ENCODE measurements at places on chromosomes 5 and 9.

GRCh38 chr5:142512043-142513042, 173.5 kb downstream of the FGF1 start:
- DNase-seq = no peak

- DNase-seq = no peak
Measured at GRCh38 chr5:123398058-123398733, 25.0 kb downstream of the CEP120 start.

GRCh38 chr5:141490271-141490670, 1.4 kb downstream of the PCDHGC5 start:
- no peak for DNase-seq

GRCh38 chr5:83084336-83084735, 7.0 kb downstream of the XRCC4 start:
- DNase-seq = no peak

DNA sequence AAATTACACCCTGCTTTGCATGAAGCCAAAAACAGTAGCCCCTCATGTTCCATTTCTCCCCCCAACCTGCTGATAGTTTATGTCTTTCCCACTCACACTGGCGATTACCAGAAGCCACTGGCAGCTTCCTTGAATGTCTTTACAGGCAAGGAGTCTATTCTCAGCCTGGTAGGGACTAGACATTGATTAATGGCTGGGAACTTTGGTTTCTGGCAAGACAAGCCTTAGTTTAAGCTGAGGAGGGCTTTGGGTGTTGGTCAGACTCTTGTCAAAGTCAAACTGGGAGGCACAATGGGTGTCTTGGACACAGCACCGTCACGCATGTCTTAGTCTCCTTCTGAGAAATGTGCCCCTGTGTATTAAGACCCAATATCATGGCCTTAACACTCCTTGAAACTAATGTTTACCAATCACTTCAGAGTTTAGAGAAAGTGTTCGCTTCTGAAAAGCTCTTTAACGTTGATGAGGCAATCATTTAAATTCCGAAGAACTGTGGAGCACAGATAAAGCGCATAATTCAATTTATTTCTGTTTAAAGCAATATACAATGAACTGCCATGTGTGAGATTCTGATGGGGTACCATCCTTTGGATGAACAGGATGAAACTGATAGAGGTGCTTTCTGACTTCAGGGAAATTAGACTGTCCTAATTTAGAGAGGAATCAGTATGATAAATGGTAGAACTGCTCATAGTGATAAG, 53.9 kb upstream of the CPEB4 start:
- DNase-seq = no peak

DNA sequence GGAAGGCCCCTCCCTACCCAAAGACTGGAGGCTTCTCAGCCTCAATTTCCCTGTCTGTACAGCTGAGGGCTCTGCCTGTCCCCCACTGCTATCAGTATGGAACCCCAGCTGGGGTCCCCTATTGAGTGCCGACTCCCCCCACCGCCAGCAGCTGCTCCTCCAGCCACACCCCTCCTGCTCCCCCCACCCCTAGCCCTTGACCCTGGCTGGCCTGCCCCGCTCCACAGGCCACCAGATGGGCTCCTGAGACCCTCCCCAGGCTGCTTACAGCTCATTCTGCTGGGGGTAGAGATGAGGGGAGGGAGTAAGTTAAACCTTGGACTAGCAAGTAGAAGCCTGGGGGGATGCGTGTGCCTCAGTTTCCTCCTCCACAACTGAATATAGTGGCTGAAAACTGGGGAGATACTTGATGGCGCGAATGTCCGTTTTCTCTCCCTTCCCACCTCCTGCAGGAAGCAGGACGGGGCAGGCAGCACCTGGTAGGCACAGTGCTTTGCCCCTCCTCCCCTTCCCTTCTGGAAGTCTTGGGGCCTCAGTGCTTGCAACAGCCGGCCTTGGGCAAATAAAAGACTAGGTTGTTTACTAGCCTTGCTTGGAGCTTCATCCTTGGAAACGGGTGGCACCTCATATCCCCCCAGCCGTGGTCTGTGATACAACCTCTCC, 19.1 kb downstream of the URM1 start:
- DNase-seq = no peak

DNA sequence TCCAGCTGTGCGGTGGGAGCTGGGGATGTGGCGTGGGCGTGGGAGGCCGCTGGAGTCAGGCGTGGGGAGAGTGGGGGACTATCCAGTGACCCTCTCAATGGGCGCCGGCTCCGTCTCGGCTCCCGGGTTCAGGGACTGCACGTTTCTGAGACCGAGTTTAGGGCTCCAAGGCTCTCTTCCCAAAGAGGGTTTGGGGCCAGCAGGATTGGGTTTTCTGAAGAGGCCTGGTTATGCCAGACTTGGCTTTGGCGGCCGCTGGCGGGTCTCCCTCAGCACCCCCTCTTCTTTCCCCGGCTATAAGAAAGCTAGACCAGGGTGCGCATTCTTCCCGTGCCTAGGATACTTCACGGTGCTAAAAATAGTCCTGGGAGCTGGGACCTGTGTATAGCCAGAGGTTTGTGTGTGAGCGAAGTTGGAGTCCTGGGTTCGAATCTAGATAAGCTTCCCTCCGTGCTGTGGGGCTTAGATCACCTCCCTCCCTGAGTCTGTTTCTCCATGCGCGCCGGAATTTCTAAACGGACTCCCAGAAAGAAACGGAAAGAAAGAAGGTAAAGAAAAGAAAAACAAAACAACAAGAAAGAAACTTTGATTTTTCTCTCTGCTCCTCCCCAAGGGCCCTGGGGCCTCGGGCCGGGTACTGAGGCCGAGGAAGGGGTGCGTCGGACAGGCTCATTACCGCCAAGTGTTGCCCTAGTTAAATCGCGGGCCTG, 5.0 kb downstream of the HAND1 start:
- no peak for DNase-seq

- peak; percentile 41 for DNase-seq
Measured at GRCh38 chr5:1792842-1793266, 6.8 kb downstream of the MRPL36 start.

DNA sequence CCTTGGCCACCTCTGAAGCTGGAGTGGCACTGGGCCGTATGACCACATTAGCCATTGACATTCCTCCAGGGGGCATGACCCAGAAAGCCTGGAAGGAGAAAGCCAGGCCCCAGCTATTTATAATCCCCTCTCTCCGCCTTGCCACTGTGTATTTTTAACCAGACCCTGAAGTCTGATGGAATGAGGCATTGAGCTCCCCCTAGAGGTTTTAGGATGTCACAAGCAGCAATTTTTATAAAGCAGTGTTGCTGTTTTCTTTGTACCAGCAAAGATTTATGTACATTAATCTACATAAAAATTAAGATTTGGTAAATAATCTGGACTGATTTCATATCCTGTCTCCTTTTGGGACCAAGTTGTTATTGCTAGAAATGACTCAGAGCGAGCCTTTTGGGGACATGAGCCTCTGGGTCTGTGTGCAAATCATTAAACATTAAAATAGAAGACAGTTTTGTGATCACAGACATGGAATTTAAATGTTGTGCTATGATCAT, 127.1 kb downstream of the TRIO start:
- DNase-seq = no peak

GRCh38 chr5:120479066-120479465, 15.0 kb downstream of the PRR16 start:
- no peak for DNase-seq

DNA sequence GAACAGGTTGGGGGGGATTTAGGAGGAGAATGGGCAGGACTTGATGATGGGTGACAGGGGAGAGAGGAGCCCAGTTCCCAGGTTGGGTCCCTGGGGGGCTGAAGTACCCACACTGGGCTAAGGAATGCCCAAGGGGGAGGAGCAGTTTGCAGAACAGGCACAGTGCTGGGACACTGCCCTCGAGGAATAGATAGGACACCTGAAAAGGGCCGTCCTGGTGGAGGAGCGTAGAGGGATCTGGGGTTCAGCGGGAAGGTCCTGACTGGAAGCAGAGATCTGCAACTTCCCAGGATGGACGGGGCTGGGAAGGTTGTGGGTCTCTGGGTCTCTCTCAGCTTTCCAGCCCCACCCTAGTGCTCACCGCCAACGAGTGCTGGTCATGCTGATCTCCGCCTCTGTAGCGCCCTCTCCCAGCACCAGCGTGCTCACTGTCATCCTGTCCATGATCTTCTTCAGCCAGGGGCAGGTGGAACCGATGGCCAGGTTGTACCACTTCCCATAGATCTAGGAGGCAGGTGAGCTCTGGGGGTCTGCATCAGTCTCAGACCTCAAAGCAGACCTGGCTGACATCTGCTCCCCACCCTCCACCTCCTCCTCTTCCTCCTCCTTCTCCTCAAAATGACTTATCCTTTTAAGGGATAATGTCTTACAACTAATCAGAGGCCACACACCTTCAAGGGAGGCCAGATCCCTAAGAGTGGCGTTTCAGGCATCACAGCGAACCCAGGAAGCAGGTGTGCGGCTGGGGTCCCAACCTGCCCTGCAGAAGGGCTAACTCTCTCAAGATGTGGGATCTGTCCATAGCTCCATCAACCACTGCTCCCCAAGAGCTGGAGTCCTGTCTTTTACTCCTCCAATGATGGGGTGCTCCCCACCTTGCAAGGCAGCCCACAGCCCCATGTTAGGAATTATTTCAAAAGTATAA, 1.6 kb downstream of the AMBP start:
- no peak for DNase-seq

DNA sequence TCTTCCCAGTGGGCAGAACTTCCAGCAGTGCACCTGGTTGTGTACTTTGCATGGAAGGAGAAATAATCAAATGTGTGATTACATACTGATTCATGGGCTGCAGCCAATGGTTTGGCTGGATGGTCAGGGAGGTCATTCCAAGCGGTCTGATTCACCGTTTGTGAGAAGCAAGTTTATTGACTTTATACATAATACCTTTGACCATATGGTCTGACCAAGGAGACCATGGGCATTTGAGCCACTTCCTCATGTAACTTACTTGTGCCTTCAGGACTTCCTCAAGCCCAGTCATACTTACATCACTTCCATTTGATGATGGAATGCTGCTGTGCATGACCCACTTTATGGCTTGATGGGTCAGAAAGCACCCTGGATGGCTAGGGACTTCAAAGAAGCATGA, 41.1 kb downstream of the DAP start:
- no peak for DNase-seq

DNA sequence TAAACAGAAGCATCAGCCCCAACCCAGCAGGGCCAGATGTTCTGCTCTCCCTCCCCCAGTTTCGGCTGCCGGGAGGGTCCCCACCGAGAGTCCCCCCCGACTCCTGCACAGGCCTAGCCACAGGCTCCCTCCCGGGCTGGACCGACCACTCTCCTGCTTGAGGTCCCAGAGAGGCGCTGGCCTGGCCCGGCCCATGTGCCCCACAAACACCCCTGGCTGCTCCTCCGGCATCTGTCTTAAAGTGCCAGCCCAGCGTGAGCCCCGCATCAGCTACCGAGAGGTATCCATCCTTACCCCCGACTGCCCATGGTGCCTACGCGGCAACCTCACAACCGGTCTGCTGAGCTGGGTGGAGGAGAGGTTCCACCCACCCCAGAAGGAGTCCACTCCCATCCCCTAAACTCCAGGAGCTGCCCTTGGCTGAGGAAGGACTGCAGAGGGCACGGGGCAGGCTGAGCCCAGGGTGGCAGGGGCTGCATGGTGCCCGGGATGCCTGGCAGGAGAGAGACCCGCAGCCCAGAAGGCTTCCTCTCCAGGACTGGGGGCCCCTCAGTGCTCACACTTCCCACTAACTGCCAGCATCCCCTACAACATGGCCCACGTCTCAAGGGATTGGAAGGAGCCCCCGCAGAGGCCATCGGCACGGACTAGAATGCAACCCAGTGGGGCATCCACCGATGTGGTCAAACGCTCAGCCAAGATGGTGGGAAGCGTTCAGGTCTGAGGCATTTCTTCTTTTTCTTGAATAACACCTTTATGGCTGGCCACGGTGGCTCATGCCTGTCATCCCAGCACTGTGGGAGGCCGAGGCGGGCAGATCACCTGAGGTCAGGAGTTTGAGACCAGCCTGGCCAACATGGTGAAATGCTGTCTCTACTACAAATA, 15.6 kb upstream of the EGFL7 start:
- no peak for DNase-seq

DNA sequence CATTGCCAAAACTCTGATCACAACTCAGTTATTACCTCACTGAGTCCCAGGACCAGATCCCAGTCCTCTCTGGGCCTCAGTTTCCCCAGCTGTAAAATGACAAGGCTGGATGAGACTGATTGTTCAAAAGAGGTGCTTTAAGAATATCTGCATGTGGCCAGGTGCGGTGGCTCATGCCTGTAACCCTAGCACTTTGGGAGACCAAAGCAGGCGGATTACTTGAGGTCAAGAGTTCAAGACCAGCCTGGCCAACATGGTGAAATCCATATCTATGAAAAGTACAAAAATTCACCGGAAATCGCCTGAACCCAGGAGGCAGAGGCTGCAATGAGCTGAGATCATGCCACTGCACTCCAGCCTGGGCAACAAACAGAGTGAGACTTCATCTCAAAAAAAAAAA, 8.3 kb downstream of the ATOX1 start:
- no peak for DNase-seq

DNA sequence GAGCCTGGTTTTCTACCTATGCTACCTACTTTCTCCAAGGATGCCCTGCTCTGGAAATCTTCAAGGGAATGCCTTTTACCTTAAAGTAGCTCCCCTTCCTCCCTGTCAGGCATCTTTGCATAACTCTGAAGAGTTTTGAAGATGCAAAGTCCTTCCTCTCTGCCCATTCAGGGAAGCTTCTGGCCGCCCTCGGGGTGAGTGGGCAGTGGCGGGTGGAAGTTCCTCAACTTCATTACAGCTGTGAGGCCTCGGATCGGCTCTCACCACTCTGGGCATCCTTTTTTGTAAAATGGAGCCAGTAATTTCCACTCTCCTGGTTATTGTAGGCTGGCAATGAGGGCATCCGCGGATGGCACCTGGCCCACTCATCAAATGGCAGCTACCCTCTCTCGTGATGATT, 31.7 kb upstream of the STXBP1 start:
- DNase-seq = no peak
